ENCODE measurements at places on chromosomes 1 and 21. TPM values are rescaled to one million over a fixed set of nuclear protein-coding genes. Genes with fewer than 3 reads are reported as not detected.
A peak's percentile ranks its signal among the peaks of the same experiment; 100 is the strongest.

- no peak overlapping the region for H3K27ac ChIP-seq
- peaks cover 43% of the 10 kb centered on the region for H3K4me1 ChIP-seq
- peak overlapping the region; percentile 61 for H3K4me3 ChIP-seq
- no peak for DNase-seq
- H3K27me3 ChIP-seq: peaks cover 100% of the 10 kb centered on the region
Measured at GRCh38 chr1:197916500-197916983, 630 bp upstream of the LHX9 start.

Gene CFHR2
- not detected for total RNA-seq

DNA sequence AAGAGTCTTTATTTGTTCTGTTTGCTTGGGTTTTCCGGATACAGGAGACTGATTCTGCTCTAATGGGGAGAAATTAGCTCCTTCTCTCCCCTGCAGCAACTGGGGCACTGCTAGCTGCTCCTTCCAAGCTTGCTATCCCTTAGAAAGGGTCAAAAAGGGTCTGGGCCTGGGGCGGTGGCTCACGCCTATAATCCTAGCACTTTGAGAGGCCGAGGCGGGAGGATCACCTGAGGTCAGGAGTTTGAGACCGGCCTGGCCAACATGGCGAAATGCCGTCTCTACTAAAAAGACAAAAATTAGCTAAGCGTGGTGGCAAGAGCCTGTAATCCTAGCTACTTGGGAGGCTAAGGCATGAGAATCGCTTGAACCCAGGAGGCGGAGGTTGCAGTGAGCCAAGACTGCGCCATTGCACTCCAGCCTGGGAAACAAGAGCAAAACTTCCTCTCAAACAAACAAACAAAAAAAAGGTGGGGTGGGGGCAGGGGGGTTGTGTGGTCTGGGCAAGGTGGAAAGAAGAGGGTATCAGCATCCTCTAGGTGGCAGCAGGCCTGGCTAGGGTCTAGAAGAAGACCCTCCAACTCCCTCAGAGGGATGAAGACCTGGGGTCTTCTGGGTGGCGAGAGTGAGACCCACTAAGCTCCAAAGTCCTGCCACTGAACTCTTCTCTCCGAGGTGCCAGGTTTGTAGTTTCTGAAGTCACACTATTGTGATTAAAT, 15.4 kb upstream of the TBX15 start:
- no peak overlapping the region for H3K4me3 ChIP-seq
- H3K4me1 ChIP-seq: peaks cover 11% of the 10 kb centered on the region
- H3K27ac ChIP-seq: no peak overlapping the region
- peaks cover 78% of the 10 kb centered on the region for H3K27me3 ChIP-seq
- H3K36me3 ChIP-seq: no peaks in the 10 kb centered on the region

DNA sequence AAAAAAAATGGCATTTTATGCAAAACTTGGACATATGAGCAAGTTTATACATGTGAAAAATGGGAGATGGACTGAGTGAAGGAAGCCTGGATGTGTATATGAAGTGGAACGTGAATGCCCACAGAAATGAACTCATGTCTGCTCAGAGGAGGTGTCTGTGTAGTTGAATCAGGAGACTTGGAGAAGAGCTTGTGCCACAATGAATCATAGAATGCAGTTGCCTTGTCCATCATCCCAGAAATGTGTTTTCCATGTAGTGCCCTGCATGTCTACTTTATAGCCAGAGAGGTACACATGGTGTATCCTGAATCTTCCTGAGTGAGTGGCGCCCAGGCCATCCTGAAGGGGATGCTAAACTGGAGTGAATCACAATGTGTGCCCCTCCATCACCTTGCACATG, 2.6 kb upstream of the ILDR2 start:
- H3K27ac ChIP-seq: no peak overlapping the region
- H3K27me3 ChIP-seq: no peaks in the 10 kb centered on the region
- no peaks in the 10 kb centered on the region for H3K36me3 ChIP-seq
- H3K4me3 ChIP-seq: no peak overlapping the region
- H3K4me1 ChIP-seq: no peaks in the 10 kb centered on the region
- DNase-seq: no peak

DNA sequence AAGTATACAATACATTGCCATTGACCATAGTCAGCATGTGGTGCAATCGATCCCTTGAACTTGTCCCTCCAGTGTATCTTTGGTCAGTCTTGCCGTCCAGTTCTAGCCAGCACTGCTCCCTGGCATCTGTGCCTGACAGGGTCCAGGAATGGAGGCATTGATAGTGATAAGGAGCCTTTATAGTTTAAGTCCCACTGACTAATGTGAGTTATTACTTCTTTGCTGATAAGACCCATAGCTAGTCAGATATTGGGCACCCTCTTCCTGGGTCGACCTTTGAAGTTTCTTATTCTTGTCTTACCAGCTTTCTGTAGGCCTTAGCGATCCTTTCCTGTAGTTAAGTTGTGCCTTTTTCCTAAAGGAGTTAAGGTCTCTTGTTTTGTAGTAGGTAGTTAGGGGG, 13.0 kb downstream of the UCK2 start:
- H3K27me3 ChIP-seq: no peaks in the 10 kb centered on the region
- H3K27ac ChIP-seq: no peak overlapping the region
- no peak overlapping the region for H3K4me3 ChIP-seq
- H3K4me1 ChIP-seq: no peaks in the 10 kb centered on the region

GRCh38 chr21:44344541-44345183, 5.5 kb upstream of the CFAP410 start:
- no peak for DNase-seq
- peaks cover 14% of the 10 kb centered on the region for H3K27me3 ChIP-seq
- H3K4me1 ChIP-seq: no peaks in the 10 kb centered on the region
- no peak overlapping the region for H3K27ac ChIP-seq

Gene CFAP57
- total RNA-seq: 0.16 TPM

Gene ITGB2
- total RNA-seq: 19.7 TPM

DNA sequence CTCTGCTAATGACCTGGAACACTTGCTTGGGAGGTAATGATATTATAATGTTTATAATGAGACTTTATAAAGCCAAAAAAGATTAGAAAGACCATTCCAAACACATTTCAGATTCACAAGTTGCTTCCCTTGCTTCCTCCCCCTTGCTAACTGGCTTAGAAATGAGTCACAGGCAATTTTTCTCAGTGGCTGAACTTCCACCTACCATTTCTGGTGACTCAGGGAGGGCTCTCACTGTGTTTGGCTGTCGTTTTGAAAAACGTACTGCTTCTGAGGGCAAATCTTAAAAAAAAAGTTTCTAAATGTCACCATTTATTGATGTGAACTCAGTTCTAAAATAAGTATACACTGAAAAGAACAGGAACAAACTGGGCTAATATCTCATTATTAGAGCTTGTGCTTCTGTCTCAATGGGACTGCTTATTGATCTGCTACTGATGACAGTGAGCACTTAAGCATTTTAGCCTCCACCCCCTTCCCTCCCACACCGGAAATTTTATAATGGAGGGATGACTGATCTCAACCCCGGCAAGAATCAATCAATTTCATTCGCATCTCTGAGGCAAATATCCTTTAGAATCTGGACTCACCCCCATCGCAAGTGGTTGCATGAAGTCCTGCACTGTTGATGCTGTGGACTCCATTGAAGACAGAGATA, 278.3 kb downstream of the KCTD3 start:
- H3K27ac ChIP-seq: no peak overlapping the region
- H3K36me3 ChIP-seq: no peaks in the 10 kb centered on the region
- H3K4me3 ChIP-seq: no peak overlapping the region
- no peaks in the 10 kb centered on the region for H3K27me3 ChIP-seq
- no peak for DNase-seq

All from breast epithelium (tissue), 4 donors.